Glomerular endothelial cell (primary cell): ENCODE measurements at places on chromosomes 4 and X.

- no peak for DNase-seq
Observed at GRCh38 chr4:100945789-100946188, 401.5 kb downstream of the PPP3CA start.

DNA sequence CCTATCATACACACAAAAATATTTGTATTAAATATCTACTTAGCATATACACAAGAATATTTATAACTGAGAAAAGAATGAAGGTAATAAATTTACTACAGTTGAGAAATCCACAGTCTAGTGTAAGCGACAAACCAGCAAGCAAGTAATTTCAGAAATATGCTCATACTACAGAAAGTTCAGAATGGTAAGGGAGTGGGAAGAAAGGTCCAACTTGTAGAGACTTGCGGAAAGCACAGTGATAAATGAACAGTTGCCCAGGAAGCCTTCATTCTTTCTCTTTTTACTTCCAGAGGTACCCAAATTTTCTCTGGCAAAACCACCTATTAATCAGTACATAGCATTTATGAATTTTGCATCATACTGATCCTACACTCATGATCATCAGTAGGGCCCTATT, 438.1 kb upstream of the PCDH10 start:
- DNase-seq, result no peak

DNA sequence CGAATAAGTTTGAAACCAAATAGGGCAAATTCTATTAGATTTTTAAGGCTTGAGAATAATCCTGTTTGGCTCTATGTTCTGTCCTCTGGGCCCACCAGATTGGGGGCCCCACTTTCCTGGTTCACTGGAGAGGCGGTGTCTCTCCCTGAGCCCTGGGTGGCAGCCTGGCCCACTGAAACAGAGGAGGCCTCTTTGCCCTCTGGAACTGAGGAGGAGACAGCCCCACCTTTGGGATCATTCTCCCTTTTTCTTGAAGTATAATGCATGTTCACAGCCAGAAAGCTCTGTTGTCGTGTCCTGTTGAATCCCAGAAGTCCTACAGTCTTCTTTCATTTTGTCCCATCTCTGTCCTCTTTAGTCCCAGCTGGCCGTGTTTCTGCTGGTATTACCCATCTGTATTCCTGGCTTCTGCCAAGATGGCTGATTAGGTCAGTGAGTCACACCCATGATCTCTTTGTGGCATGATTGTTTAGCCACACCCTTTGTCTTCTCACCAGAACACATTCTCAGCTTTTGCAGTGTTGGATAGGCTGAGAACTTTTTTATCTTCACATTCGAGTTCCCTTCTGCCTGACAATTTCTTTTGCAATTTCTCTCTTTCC, 8.1 kb upstream of the TBC1D25 start:
- DNase-seq, result no peak

DNA sequence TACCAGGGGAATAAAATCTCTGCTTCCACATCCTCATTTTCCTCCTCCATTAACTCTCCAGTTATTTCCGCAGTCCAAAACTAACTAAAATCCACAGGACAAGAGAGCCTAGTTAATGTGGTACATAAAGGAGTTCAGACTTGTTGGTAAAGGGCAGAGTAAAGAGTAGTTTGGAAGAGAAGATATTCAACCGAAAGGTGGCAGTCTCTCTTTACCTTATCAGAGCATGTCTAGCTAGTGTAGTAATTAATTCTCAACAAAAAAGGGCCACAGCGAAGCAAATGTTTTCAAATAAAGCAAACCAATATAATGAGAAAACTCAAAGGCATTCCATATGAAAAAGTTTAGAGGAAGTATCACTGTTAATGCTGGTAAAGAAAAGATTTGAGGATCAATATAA, 286.5 kb downstream of the GLUD2 start:
- no peak for DNase-seq

GRCh38 chr4:96744676-96745075, 904.8 kb downstream of the PDHA2 start:
- DNase-seq, result no peak
